ENCODE measurements at places on chromosomes 12 and 14.

GRCh38 chr14:87878959-87879358 is 114.0 kb downstream of the GALC start:
- no peak for DNase-seq

DNA sequence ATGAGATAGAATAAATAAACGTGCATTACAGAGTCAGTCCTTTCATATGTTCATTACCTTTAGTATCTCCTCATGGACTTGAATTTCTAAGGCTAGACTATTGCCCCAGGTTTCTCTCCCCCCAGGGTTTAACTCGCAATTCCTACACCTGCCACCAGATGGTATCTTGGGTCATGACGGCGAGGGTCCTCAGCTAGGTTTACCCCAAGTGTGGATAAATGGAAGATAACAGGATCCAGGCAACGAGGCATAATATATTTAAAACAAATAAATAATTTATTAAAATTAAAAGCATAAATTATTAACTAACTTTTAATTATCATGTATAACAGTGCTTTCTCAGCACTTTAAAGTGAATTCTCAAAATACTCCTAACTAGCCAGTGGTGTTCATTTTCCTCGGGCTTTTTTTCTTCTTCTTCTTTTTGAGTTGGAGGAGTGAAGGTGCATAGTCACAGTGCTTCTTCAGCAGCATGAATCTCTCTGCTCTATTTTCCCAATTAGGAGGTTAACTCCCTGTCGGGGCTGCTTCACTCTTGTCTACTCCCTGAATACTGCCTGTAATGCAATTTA is 243.5 kb upstream of the CAND1 start:
- DNase-seq, result peak; percentile 29

DNA sequence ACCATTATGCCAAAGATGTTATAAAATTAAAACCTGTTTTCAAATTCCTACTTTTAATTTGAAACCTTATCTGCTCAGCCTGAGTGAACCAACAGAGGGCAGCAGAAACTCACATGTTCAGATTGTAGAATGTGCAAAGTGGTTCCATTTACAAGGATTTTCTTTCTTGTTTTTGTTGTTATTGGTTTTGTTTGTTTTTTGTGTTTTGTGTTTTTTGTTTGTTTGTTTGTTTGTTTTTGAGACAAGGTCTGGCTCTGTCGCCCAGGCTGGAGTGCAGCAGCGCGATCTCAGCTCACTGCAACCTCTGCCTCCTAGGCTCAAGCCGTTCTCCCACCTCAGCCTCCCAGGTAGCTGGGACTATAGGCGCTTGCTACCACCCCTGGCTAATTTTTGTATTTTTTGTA is 22.8 kb upstream of the GARIN2 start:
- no peak for DNase-seq

DNA sequence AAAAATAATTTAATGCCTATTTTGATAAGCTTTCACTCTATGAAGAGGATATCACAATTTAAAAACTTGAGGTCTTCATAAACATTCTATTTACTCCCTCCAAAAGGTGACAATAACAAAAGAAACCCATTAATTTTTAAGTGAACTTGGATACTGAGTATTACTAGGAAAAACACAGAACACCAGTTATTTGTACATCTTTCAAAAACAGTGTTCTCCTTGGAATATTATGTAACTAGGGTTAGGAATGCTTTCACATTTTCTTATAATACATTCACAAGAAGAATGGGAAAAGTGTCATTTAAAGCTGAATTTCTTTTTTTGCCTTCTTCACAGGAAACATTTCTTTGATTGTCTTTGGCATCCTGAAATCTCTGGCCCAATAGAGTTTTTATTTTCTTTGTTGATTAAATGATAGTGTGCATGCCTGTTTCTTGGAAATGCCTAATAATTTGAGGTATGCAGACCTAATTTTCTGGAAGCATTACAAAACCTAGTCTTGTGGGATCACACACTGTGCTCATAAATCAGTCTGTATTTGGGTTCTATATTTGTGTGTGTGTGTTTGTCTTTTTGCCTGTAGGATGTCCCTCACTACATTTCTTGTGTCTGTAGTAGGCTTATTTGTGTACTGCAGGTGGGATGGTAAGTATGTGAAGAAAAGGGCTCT is 76.5 kb downstream of the WNK1 start:
- no peak for DNase-seq

- peak; percentile 81 for DNase-seq
Measured at GRCh38 chr12:5003025-5003666, 40.5 kb upstream of the KCNA5 start.

- DNase-seq, result no peak
Measured at GRCh38 chr14:59939828-59940227, 19.9 kb downstream of the LRRC9 start.

DNA sequence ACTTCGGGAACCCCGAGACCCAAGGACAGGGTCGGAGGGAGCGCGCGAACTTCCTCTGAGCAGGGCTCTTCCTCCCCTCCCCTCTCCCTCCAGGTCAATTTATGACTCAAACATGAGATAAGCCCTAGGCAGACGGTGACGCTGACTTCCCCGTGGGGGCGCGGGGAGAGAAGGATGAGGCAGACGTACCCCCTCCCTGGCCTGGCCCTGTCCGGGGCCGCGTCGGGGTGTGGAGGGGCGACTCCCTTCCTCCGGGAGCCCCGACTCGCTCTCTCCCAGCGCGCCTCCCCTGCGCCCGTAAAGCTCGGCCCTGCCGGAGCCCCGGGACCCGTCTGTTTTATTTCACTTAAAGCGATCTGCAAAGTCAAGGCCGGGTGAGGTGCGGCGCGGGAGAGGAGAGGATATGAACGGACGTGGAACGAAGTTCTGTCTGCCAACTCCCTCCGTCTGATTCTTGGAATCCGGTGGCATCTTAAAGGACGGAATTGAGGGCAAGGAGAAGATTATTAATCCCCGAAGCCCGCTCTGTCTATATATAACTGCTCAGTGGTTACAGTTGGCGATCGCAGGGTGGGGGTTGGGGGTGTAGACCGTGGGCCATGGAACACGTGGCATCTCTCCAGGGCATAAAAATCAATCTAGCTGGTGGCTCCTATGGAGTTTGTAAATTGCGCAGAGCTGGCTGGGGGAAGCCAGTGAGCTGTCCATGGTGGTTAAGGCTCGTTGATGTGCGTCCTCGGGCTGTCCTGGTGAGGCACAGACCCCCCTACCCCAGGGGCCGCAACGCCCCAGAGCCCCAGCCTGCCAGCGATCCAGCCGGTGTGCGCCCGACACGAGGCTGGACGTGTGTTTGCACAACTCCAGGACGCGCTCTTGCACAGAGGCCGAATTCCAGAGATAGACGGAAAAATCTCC is 2.9 kb upstream of the PTHLH start:
- peak; percentile 70 for DNase-seq

GRCh38 chr12:41013881-41014642 is 174.1 kb upstream of the PDZRN4 start:
- no peak for DNase-seq

DNA sequence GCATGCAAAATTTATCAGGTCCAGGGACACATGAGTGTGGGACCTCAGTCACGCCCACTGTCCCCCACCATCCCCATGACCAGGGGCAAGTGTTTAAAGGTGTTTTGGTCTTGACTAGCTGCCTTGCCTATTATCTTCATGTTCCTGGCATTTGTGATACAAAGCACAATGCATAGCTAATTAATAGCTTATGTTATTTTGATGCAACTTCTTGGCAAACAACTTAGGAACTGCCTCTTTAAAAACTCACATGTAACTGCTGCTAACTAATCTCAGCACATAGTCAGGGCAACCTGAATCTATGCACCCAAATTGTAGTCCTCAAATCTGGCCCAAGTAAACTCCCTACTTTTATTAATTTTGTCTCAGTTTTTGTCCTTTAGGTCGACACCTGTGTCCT is 7.4 kb upstream of the OR6J1 start:
- no peak for DNase-seq

DNA sequence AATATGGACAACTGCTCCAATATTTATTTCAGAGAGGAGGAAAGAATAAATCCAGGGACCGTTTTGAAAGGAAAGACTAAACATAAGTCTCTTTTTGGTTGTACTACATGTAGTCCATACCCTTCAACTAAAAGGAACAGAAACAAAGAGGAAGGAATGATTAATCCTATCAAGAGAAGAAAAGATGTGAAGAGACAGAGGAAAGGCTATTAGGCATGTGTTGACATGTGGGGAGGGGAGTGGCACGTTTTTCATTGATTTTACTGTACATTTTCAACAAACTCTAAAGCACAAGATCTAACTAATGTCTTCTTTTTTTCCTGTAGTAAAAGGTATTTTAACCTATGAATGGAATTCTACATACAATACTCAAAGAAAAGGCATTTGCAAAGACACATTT is 85.6 kb downstream of the NAV3 start:
- DNase-seq, result no peak

DNA sequence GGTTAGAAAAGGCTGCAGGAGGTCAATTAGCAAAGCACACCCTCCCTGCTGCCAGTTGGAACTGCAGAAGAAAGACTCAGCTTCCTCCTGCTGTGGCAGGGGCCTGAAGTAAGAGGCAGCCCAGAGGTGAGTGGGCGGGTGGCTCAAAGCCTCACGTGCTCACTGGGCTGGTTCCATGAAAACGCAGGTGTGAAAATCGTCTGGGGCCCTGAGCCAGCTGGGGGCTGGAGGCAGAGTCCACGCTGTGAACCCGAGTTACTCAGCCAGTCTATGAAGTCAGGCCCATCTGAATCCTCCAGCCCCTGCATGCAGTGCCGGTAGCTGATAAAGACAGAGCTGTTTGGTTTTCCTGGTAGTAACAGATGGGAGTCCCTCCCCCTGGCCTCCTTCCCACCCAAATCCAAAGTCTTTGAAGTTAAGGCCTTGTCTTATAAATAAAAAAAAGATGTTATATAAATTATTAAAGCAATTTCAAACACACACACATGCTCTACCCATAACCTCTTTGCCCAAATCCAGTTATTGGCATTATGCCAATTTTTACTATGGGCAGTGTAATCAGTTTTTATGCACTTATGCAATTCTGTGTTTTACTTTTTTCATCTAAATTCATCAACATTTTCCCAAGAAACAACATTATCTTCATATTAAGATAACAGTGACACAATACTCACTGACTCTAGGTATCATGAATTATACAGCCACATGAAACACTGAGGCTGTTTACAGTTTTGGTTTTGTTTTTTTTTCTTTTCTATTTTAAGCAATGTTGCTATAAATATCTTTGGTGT is 57.9 kb upstream of the PNMA1 start:
- peak; percentile 35 for DNase-seq

DNA sequence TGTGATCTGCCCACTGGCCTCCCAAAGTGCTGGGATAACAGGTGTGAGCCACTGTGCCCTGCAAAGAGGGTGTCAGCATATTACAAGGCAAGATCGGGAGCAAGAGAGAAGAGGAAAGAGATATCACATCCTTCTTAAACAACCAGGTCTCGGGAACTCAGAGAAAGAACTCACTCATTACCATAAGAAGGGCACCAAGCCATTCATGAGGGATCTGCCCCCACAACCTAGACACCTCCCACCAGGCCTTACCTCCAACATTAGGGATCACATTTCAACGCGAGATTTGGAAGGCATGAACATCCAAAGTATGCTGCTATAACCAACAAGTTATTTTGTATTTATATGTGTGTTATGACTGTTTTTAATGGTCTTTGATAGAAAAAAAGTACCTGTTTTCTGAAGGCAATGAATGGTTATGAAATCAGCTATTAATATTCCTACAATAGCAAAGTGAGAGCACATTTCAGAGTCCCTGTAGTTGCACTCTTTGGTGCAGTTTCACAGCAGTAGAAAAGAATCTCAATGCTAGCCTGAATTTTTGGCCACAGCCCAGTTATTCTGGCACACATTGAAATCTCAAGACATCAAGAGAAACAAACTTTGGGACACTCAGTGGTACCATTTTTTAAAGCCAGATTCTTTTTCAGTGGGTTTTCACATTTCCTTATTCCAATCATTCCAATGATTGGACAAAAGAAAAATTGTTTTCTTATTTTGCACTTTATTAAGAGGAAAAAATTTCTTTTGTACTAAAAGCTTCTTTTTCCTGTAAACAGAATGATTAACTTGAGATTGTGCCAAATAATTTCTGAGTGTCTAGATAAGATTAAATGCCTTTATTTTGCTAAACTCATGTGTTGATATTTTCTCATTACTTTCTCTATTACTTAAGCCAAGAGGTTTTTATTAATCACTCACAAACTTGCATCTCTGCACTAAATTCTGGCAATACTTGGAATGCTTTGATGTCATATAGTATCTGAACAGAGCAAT is 582.6 kb upstream of the ATP2B1 start:
- DNase-seq, result no peak

DNA sequence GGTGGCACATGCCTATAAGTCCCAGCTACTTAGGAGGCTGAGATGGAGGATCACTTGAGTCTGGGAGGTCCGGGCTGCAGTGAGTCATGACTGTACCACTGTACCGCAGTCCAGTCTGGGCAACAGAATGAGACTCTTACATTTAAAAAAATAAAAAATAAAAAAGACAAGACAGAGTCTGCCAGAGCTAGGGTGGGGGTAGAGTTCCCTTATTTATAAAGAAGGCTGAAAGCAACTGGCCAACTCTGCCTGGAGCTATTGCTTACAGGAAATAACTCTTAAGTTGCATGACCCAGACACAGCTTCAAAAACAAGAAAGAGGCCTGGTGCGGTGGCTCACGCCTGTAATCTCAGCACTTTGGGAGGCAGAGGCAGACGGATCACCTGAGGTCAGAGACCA is 31.5 kb downstream of the NUMB start:
- no peak for DNase-seq

GRCh38 chr12:15423629-15424028 is 101.3 kb downstream of the PTPRO start:
- no peak for DNase-seq

GRCh38 chr14:57243320-57243719 is 25.4 kb downstream of the EXOC5 start:
- no peak for DNase-seq

DNA sequence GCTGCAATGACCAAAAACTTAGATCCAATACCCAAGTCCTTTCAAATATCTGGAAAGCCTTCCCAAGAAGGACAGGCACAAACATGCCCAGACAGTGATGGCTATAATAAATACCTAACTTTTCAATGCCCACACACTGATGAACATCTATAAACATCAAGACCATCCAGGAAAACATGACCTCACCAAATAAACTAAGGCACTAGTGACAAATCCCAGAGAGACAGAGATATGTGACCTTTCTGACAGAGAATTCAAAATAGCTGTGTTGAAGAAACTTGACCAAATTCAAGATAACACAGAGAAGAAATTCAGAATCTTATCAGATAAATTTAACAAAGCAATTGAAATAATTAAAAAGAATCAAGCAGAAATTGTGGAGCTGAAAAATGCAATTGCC is 38.7 kb upstream of the INSM2 start:
- DNase-seq, result no peak

DNA sequence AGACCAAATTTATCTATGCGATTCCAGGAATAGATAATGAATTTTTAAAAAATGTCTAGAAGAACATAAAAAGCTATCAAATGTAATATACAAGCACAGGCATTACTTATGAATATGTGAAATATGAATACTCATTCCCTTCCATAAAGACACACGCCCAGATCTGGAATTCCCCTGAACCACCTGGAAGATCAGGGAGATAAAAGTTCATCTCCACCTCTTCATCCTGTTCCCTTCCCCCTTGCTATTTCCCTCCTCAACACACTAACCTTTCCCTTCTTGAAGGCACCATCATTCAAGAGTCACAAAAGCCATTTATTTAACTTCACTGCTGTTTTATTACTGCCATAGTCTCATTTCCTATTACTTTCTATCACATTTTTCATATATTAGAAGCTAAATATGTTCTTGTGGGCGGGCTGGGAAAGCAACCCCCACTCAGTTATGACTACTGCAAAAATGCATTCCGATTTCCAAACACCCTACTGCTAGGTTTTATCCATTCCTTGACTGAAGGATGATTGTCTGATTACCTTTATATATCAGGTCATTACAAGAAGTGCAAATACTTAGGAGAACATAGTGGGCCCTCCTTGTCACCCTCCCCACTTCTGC is 16.1 kb downstream of the FGD6 start:
- DNase-seq, result no peak

All from AG08396 (cell line).